ENCODE measurements at places on chromosomes 3 and 15.

DNA sequence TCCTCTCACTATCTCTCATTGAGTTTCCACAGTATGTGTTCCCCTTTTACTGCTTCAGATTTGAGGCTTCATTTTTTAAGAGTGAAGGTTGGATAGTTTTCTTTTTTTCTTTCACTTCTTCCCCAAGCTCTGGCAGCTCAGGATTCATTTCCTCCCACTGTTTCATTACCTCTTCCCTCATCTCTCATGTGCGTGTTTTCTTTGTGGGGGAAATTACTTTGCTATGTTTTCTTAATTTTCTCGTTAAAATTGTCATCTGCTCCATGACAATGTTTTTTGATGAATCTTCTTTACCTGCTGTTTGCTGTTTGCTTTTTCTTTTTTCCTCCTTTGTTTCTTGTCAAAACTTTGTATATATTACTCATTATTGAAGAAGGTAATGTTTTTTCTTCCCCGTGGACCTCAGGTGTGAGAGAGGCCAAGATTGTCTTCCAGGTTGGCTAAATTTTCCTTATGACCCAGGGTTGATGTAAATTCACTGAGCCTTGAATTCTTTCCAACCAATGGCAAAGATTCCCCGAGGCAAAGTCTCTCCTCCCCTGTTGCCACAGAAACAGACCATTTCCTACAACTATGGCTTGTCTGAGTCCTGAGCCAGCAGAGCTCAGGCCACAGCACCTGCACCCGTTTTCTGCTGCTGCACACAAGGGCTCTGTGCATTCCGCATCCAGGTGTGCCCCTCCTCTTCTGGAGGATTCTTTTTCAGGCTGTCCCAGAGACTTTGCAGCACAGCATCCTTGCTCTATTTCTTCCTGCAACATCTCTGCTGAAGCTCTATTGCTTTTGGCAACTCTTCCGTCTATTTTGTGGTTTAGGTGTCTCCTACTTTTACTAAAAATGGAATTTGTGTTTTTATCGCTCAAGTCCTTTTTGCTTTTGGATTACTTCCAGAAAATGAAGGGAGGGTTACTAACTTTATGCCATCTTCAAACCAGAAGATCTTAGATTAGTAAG lies 66.1 kb downstream of the NOX5 start:
- DNase-seq, result peak; percentile 61

- DNase-seq, result no peak
Measured at GRCh38 chr3:197487911-197488391, 67.8 kb downstream of the BDH1 start.

- DNase-seq, result no peak
Measured at GRCh38 chr15:37709669-37710068, 224.8 kb upstream of the TMCO5A start.

DNA sequence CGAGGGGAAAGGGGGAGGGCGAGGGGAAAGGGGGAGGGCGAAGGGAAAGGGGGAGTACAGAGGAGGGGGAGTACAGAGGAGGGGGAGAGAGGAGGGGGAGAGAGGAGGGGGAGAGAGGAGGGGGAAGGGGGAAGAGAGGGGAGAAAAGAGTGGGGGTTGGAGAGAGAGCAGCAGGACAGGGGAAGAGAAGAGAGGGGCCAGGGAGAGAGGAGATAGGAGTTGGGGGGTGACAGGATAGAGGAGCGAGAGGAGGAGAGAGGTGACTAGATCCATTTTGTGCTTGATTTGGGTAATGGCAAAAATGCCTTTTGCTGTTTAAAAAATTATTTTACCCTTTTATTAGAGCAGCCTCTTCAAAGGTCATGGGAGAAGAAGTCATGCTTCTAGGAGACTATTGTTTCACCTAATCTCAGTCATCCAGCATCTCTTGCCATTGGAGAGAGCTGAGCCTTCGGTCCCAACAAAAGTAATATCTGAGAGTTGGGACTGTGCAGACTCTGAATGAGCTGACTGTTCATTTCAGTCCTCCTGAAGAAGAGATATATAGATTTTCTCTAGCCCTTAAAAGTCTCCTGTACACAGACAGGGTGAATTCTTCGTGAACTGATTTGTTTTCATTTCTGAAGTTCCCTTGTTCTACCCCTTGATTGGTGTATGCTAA lies 15.1 kb upstream of the TOP2B start:
- DNase-seq, result no peak

DNA sequence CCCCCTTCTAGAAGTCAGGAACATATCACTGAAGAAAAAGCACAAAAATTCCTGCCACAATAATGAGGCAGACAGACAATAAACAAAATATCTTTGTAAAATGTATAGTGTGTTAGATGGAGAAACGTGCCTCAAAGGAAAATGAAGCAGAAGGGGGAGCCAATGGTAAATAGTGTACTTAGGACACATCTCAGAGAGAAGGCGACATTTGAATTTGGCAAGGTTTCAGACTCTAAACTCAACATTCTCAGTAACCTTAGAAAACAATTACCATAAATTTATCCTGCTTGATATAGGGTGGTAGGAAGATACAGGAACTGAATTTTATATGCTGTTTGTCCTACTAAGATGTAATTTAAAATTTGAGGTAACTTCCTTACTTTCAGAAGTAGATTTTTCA lies 52.6 kb upstream of the PTX3 start:
- no peak for DNase-seq

GRCh38 chr3:184766555-184767261 lies 45.3 kb upstream of the VPS8 start:
- DNase-seq, result no peak

- DNase-seq, result no peak
Measured at GRCh38 chr15:49927189-49927861, 191.7 kb downstream of the ATP8B4 start.

DNA sequence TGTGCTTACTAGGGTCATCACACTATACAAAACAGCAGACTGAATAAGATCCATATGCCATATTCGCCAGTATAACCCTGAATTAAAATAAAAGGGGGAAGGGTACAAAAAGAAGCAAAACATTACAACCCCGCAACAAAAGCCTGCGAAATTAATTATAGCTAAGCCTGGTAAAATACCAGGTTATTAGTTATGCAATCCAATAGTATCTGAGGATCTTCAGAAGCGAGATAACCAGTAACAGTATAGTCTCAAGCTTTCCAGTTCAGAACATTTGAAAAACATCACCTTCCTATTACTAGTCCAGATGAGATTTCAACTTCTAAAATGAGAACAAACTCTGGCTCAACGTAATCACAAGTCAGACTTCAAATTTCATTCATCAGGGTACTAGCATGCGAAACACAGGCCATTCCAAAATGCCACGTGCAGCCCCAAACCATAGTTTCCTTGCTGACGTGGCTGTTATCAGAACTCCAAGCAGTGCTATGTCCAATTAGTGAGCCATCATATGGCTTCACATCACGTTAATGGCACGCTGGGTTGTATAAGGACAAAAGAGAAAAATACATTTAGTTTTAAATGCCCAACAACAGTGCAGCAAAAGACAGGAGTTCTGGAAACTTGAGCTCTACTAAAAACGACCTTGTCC lies 1.1 kb downstream of the SSR3 start:
- DNase-seq, result no peak

GRCh38 chr3:148999806-149000205 lies 8.5 kb downstream of the GYG1 start:
- no peak for DNase-seq

DNA sequence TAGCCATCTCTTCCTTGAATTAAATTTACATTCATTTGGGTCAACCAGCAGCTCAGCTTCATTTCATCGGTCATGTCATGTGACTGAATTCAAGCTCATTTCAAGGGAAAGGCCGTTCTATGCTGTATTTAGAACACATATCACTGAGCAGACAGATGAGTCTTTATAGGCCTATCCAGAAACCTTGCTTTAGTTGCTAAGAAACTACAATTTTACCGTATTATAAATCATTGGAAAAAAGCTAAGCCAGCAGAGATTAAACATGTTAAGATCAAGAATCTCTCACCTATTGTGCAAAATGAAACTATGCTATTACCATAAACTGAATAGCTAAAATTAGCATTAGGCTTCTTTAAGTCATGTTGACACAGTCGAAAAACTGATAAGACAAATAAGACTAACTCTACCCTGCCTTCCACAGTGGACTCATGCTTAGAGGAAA lies 2.2 kb downstream of the NPTN start:
- no peak for DNase-seq

DNA sequence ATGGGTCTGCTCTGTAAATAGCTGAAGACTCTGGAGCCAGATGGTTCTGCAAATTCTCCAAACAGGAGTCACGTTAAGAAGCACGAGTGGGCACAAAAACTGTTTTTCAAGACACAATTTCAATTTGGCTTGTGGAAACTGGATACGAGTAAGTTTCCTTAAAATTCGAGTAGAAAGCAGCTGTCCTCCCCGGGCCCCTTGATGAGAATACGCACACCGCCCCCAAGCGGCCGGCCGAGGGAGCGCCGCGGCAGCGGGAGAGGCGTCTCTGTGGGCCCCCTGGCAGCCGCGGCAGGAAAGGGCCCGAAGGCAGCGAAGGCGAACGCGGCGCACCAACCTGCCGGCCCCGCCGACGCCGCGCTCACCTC lies 778 bp upstream of the THBS1 start:
- peak; percentile 68 for DNase-seq

GRCh38 chr3:194098081-194098842 lies 37.7 kb upstream of the HES1 start:
- no peak for DNase-seq

DNA sequence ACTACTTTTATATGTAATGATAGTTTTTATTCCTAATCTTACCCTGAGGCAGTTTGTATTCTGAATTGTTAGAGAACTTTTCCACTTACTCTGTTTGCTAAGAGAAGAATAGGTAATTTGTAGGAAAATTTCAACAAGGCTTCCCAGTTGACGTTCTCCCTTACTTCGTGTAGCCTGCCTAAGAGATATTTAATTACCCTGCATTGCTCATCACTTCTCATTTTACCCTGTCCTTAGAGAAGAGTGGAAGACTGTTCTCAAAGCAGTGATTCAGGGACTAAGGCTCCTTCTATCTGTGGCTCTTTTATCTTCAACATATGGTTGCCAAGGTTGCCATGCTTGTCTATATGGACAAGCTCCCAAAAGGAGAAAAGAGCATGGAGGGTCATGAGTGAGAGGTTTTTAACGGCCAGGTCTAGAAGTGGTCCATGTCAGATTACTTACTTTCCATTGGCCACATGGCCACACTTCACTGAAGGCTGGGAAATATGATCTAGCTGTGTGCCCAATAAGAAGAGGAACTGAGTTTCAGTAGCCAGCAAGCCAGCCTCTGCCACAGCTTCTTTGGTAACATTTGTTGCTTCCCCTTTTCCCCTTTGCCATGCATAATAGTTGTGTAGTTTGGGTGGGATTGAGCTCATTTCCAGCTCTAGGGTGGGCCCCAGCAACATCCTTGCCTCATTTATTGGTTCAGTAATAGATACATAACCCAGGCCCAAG lies 22.1 kb downstream of the PDE8A start:
- no peak for DNase-seq

- DNase-seq, result no peak
Measured at GRCh38 chr15:66132251-66132816, 121.2 kb downstream of the MEGF11 start.

- DNase-seq, result no peak
Measured at GRCh38 chr15:41546851-41547786, 3.1 kb upstream of the RPAP1 start.

GRCh38 chr3:33095436-33095835 lies 1.5 kb downstream of the GLB1 start:
- no peak for DNase-seq

DNA sequence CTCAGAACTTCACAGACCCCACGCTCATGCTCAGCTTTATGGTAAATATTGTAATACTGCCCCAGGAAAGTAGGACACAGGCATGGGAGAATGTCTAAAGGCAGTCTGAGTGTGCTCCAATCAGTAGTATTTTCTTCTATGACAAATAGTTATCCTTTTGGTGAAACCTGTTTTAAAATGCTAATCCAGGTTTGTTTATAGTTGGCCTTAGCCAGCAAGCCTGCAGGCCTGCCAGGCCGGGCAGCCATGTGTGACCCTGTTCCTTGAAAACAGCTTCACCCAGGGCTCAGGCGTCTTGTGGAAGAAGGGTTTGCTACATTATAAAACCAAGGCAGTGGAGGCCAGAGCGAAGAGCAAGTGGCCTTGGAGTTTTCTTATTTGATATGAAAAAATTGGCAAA lies 104.7 kb downstream of the SEMA6D start:
- no peak for DNase-seq

- no peak for DNase-seq
Measured at GRCh38 chr15:98980899-98981228, 26.7 kb downstream of the PGPEP1L start.

DNA sequence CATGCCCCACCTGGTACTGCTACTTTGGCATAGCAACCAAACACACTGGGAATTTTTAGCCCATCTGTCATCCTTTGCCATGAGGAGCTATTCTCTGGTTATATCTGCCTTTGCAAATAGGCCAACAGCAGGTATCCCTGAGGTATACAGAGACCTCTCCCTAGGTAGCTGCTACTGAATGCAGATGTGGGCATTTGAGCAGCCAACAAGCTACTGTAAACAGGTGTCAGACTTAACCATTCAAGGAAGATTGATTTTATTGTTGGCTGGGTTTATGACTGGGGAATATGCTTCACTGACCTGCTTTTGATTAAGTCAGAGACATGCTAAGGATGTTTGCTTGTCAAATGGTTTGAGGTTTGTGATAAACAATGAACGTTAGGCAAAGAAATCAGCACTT lies 183.2 kb downstream of the OXSM start:
- DNase-seq, result no peak

- DNase-seq, result no peak
Measured at GRCh38 chr3:103907567-103907966, 1459.1 kb upstream of the ALCAM start.

GRCh38 chr3:28590860-28591259 lies 242.2 kb upstream of the AZI2 start:
- no peak for DNase-seq

- no peak for DNase-seq
Measured at GRCh38 chr3:60330107-60330506, 921.1 kb downstream of the FHIT start.

DNA sequence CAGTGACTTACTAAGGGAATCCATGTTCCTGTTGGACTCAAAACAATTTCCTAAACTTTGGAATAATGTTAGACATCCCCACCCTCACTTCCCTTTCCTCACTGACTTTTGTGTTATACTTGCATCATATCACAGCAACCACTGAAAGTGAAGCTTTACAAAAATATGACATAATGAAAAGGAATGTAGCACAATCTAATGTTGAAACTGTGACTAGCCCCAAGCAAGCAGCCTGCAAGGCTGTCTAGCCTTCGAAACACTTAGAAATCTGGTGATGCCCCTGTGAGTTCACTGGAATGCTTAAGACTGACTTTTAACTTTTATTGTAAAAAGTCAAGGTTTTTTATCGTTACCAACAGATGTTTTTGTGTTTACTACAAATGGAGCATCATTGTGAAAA lies 203.7 kb upstream of the ZNF385D start:
- DNase-seq, result no peak

- no peak for DNase-seq
Measured at GRCh38 chr3:127273206-127273605, 14.6 kb downstream of the PRR20G start.

DNA sequence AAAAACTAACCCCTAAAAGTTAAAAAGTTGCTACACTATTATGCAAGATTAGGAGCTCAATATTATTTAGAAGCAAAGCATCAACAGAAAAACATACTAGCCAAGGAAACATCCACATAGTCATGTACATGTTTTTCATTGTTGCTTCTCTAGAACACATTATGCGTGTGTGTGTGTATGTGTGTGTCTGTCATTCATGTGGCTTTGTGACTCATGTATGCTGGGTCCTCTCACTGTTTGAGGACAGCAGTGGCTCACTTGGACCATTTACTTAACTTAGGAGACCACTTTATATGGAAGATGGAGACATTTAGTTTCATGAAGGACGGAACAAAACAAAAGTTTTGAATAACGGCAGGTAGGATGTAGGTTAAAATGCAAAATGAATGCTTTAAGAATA lies 219.4 kb upstream of the THBS1 start:
- no peak for DNase-seq
